NCI-H1417 (cell line): ENCODE measurements at places on chromosomes 1 and 21.

DNA sequence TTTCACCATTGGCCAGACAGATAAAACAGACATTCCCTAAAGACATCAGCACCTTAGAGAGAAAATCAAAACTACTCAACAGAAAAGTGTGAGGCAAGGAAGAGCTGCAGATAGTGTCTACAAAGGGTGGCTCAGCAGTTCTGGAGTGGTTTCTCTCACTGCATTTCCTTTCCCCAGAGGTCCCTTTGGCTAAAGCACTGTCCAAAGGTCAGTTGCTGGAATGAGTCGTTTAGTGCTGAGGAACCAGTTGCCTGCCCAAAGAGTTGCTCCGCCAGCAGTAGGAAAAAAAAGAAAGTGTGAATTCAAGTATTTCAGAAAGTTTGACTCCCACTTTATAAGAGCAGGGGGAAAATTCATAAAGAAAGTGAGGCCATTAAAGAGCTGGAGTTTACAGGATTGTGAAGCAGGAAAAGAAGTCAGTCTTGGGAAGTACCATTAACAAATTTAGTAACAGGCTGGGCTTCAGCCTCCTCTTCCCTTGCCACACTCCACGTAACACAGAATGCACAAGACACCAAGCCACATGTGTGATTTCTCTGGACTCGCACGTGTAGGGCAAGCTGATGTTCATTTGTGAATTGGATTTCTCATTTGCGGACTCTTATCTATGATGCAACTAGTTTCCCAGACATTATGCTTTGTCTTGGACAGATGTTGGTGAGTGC is 122.2 kb downstream of the RUNX1 start:
- DNase-seq: no peak

- DNase-seq: no peak
Observed at GRCh38 chr1:94142022-94142421, 21.1 kb upstream of the ABCA4 start.

- DNase-seq: no peak
Observed at GRCh38 chr1:101873672-101874071, 123.1 kb downstream of the OLFM3 start.

- DNase-seq: no peak
Observed at GRCh38 chr21:41459884-41460534, 34.0 kb downstream of the MX1 start.

DNA sequence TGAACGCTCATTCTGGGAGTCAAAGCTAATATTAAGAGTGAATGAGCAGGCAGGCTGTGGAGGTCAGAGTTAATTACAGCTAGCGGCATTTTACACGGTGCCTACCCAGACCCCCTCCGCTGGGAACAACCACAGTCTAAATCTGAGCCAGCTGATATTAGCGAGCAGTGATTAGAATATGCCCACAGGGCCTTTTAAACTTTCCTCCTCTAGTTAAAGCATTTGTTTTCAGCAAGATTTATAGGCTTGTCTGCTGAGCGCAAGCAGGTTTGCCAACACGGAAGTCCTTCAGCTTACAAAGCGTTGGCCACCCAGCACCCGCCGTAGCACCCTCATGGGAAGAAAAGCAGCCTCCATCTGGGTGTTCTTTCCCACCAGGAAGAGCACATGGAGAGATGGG is 72.1 kb downstream of the LMX1A start:
- peak; percentile 80 for DNase-seq

GRCh38 chr1:82819234-82819633 is 1018.5 kb downstream of the ADGRL2 start:
- no peak for DNase-seq

DNA sequence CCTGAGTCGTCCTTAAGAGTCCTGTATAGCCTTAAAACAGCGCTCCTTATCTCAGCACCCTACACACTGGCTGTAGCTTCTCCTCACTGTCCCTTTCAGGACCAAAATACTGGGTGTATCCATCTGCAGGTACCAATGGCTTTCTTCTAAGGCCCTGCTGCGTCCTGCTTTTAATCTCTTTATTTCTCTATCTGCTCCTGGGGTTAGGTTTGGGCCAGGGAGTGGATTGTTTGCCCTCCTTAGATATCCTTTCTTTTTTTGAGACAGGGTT is 12.1 kb downstream of the IL6R start:
- no peak for DNase-seq

DNA sequence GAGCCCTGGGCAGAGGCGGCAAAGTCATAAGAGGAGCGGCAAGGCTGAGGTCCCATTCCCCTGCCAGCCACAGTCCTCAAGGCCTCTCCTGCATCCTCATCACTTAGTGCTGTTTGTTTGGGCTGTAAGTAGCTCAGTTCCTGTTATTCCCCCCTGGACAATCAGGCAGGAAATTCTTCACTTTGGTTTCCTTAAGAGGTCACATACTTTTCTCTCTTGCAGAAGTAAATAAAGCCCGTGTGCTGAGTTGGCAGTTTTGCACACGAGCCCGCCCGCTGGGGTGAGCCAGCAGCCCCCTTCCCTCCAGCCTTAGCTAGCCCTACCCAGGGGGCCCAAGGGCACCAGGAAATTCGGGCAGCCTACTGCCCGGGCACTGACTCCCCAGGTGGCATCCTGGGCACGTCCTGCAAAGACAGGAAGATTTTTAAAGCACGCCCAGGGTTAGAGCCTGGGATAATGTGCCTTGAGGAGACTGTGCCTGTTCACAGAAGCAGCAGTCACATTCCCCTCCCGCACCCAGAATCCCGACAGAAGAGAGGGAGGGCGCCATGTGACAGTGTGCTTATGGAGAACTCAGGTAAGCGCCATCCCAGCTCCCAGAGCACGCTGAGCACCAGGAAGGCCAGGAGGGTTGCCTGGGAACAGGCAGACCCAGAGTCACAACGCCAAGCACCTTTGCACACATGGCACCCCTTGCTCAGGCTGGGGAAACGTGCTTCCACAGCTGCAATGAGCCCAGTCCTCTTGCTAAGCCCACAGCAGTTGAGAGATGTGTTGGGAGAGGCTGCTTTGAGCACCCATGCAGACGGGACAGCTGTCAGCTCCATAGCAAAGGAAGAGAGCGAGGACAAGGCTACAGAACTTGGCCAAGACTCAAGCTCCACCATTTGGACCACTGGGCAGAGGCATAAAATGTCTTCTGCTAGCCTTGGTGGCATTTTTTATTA is 144.5 kb upstream of the TMEM51 start:
- no peak for DNase-seq

DNA sequence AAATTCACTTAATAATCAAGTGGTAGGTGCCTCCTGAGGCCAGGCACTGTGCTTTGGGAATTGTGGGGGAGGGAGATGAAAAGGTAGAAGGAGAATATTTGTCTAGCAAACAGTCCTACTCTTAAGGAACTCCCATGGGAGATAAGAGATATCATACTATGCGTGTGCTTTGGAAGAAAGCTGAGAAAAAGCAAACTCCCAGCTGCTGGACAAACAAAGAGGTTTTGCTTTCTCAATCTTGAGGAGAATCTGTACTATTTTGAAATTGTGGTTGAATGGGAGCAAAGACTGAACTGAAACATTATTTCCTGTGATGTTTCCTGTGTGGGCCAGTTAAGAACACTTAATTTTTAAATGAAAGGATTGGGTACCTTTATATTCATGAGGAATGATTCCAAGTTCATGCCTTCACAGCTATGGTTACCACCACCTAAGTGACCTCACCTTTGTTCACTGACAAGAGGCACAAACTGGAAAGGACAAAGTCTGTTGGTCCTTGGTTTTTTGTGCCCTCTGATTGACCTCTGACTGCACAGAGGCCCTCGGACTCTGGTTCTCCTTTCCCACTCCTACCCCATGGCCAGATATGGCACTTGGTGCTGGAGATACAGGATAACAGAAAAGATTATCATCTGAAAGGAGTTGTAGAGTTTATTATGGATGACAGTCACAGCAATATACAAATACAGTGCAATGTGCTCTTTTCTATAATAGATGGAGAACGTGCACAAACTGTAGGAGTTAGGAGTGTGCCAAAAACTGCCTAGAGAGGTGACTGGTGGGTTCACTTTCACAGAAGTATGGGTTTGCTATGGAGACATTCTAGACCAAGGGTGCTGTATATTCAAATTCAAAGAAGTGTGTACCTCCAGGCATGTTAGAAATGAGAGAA is 1.6 kb downstream of the CD53 start:
- no peak for DNase-seq

DNA sequence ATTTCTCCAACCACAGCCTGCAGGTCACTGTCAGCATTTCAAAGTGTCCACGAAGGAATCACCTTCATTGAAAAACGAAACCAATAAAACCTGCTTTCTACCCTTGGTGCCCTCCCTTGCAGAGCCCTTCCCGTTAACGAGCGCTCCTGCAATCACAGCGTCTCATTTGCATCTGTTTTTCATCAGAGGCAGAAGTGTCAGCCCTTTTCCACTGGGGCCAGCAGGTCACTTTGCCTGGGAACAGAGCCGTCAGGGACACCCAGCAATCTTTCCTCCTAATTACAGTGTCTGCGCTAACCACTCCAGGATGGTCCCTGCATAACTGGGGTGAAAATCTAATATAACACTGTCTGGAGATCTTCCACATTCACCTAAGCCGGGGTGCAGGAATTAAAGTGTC is 85.3 kb downstream of the PSMG1 start:
- DNase-seq: peak; percentile 48

DNA sequence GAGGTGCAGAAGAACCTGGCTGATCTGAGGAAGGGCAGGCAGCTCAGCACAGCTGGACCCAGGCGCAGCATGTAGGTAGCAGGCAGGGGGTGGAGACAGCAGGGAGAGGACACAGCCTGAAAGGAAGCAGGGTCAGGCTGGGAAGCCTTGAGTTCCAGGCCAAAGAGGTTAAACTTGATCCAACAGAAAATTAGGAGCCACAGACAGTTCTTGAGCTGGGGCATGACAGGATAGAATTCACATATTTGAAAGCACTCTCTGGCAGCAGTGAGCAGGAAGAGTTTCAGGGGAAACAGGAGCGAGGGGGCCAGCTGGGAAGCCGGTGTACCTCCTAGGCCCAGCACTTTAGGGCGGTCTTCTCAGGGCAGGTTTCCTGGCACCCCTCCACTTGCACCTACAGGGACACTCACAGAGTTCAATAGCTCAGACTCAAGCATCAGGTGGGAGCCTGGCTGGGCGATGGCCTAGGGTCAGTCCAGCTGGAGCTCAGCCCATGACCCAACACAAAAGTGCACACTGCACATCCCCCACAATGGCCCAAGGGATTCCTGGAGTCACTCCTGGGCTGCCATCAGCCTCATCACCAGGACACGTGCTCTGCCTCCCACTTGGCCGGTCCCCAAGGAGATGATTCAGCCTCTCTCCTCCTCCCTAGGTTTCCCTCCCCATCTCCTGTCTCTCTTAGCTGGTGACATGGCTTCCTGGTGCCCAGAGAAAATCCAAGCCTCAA is 22.7 kb downstream of the MATN1 start:
- no peak for DNase-seq

- DNase-seq: no peak
Observed at GRCh38 chr21:36606983-36607325, 92.0 kb upstream of the SIM2 start.

DNA sequence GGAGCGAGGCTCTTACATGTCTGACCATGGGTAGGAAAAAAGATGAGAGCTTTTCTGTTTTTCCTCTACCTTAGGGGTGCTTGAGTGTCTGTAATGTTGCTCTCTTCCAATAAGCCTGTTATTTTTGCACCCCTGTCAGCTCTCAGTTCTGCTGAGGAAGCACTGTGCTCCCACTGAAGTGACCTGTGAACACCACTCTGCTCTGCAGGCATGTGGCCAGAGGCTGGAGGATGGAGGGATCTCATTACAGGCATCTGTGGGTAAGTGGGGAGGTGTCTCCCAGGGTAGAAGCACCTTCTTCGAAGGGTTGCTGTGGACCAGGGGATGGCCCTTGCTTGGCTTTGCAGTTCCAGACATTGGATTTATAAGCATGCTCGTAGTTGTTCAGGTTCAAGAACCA is 56.8 kb upstream of the RBM15 start:
- peak; percentile 96 for DNase-seq

DNA sequence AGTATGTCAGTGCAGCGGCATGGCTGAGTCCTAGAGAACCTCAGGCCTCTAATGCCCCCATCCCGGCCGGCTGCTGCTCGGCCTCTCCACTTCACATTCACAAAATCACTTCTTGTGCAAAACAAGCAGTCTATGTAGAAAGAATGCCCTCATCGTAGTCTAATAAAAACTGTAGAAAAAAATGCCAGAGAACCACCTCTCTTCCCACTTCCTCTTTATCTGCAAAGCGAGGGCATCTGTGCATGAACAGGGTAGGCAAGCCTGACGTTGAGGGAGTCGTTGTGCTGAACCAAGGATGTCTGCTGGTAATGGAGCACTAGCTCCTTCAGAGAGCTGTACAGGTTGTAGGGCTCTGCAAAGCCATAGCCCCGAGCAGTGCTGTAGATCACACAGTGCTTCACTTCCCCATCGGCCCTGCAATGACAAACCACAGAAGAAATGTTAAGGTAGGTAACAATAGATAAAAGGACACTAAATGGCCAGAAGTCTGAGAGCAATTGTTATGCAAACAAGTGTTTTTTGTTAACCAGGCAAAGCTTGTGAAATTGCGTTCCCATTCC is 88.9 kb downstream of the PIK3R3 start:
- DNase-seq: peak; percentile 17

DNA sequence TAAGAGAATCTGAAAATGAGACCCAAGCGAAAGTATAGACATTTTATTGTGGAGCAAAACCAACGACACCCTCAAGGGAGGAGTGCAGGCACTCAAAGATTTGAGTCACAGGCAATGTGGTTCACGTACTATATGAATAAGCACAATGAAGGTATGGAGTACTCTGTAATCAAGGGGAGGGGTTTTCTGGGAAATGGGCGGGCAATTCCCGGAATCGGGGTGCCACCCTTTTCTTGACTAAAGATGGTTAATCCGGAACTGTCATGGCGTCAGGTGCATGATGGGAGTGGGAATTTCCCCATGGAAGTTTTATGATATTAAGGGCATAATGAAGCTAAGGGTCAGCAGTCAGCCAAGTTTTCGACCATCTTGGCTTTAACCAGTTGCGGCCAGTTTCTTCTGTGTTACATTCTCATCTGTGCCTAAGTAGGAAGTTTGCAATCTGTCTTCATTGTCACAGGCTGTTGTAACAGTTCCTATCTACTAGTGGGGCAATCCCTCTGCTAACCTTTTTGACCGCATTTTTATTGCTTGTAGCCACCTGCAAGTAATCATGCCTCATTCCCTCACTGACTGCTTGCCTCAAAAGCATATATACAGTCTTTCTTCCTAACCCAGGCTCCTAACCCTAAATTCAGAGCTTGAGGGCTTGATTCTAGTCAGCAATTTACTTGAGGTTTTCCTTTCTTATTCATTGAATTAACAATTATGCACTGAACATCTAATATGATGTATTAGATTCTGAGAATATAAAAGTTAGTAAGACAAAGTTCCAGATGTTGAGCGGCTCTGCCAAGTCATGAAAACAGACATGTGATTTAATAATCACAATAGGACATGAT is 775 bp upstream of the AIM2 start:
- no peak for DNase-seq
